ENCODE measurements at places on chromosomes 7 and 10.

- DNase-seq = no peak
These were observed 3.0 kb downstream of the LAMB1 start for GRCh38 chr7:107999779-108000560.

GRCh38 chr7:149489391-149490024, 8.1 kb downstream of the ZNF746 start:
- no peak for DNase-seq

- DNase-seq = no peak
These were observed 140.7 kb downstream of the RGS10 start for GRCh38 chr10:119401671-119402395.

- DNase-seq = no peak
These were observed 11.7 kb upstream of the PWWP2B start for GRCh38 chr10:132385389-132385667.

DNA sequence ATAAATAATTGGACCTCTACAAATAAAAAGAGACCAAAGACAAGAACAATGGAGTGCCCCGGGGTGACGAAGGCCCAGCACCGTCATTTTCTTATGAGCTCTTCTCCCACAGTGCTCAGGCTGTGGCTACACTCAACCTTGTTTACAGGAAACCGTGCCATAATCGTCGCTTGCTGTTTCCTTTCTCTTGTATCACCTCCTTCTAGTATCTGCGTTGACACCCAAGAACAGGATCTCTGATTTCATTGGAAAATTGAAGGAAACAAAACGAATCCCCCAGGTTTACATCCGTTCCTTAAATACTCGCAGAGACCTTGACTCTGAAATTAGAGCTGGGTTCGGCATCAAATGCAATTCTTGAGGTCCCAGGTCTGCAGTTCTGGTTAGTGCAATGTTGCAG, 1.7 kb upstream of the IGFBP3 start:
- DNase-seq = no peak

DNA sequence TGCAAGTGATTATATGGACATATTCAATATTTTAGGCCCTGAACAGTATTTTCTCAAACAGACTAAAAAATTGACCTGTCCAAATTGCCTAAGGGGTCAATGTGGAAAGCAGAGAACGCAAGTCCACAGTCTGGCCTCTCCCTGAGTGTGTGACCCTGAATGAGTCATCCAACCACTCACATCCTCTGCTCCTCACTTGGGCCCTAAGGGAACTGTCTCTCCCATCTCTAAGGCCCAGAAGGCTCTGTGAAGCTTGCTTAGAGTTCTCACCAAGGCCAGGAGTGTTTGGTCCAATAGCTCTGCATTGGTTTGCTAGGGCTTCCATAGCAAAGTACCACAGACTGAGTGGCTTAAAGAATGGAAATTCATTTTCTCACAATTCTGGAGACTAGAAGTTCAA, 155.1 kb downstream of the LSM5 start:
- DNase-seq = no peak

- DNase-seq = no peak
These were observed 587.6 kb upstream of the NRP1 start for GRCh38 chr10:33921970-33922605.

Measured in activated gamma-delta T cell (primary cell).